HAP-1 (cell line): ENCODE measurements at places on chromosomes 16 and 17.

- DNase-seq = no peak
Measured at GRCh38 chr17:28906276-28906675, 3.4 kb upstream of the DHRS13 start.

DNA sequence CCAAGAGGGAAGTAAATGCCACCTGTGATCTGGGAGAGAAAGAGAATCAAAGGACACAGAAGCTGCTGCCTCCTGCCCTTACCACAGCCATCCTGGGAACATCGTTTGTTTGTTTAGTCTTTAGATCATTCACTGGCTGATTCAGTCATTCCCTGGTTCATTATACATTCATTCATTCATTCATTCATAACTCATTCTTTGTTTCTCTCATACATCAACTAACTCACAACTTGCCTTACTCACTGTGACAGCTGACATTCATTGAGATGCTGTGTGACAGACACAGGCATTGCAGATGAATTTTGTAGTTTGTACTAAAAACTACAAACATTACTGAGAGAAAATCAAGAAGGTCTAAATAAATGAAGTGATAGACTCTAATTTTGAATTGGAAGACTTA lies 291.0 kb upstream of the TNRC6C start:
- DNase-seq = no peak

- DNase-seq = no peak
Measured at GRCh38 chr17:41338961-41339485, 11.6 kb downstream of the KRT33A start.

- DNase-seq = peak; percentile 57
Measured at GRCh38 chr17:74296548-74296936, 22.5 kb downstream of the DNAI2 start.

GRCh38 chr17:11284811-11285210 lies 43.8 kb downstream of the SHISA6 start:
- no peak for DNase-seq

- DNase-seq = no peak
Measured at GRCh38 chr16:84786605-84787262, 33.1 kb upstream of the CRISPLD2 start.

- DNase-seq = no peak
Measured at GRCh38 chr17:77163511-77164280, 22.9 kb downstream of the SEC14L1 start.
